ENCODE measurements at places on chromosomes 2 and 18. TPM values are rescaled to one million over a fixed set of nuclear protein-coding genes. Genes with fewer than 3 reads are reported as not detected.

Gene NFATC1
- polyA plus RNA-seq: 10.2 TPM

Gene SLC16A14
- 2.0 TPM for polyA plus RNA-seq

Gene ZC3H6
- 4.5 TPM for polyA plus RNA-seq

Gene SDC1
- 6.0 TPM for polyA plus RNA-seq

Gene GRP
- polyA plus RNA-seq: not detected

Gene MAPK4
- polyA plus RNA-seq: 10.9 TPM

Gene EMILIN2
- 22.4 TPM for polyA plus RNA-seq

Gene TWIST2
- 5.5 TPM for polyA plus RNA-seq

Gene MYOM1
- polyA plus RNA-seq: 731 TPM

- no peak for DNase-seq
Measured at GRCh38 chr2:180343528-180344345, 336.6 kb upstream of the CWC22 start.

GRCh38 chr2:201151127-201151981 lies 31.6 kb upstream of the CASP10 start:
- DNase-seq: no peak

GRCh38 chr18:61209801-61210200 lies 123.4 kb upstream of the CDH20 start:
- no peak for DNase-seq

GRCh38 chr2:43041173-43041591 lies 185.2 kb downstream of the ZFP36L2 start:
- no peak for DNase-seq

DNA sequence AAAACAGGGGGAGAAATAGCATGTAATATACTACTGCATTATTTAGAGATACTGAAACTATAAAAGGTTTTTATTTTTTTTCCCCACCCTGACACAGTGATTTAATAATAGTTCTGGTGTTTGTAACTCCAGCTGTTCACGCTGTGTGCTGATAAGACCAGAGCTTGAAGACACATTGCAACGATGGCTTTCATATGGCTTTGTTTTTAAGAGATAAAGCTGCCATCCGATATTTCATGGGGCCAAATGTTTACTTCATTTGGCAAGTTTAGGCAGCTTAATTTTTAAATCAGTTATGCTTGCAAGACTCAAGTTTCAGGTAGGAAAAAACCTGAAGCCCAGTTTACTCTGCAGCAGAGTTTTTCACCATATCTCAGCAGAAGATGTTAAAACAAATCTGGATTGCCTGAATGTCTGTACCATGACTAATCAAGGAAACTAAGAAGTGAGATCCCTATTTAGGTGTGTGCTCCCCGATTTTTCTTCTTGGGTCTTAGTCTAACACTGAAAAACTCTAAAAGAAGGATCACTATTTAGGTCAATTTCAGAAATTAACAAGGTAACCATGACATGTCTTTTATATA lies 508.6 kb downstream of the PARD3B start:
- no peak for DNase-seq

GRCh38 chr2:1227274-1227900 lies 185.9 kb upstream of the TPO start:
- no peak for DNase-seq

- DNase-seq: no peak
Measured at GRCh38 chr2:73640946-73641766, 1.1 kb downstream of the NAT8 start.

DNA sequence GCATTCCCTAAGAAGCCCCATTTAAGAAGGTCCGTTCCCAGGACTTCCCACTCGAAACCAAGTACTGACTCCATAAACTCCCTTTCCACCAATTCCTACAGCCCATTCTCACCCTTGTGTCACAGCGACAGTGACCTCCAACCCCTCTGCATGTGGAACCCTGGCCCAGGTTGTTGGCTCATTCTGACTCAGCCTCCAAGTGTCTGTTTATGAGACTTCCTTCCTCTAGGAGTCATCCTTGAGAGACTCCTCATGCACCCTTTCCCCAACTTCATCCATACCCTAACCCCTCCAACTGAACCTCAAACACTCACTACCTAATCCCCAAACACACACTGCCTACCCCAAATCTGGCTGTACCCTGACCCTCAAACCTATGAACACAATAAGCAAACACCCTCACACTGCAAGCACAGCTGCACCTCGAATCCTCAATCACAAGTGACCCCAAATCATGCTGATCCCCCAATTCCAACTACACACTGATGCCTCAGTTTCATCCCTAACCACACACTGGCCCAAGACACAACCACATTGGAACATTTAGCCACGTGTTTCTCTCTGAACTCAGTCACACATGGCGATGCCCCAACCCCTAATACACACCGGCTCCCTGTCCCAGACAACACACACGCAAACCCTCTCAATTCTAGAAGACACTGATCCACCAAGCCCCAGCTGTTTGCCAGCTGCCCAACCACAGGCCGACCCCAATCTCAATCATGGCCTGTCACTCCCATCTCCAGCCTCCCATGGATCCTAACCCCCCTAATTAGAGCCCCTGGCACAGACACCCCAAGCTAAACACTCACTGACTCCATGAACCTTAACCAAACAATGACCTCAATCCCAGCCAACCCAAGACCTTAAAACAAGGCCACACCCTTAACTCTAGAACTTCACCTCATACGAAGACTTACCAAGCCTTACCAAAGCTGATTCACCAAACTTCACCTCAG lies 219.6 kb downstream of the CYP26B1 start:
- DNase-seq: no peak

- DNase-seq: no peak
Measured at GRCh38 chr2:219058541-219059374, 2.0 kb downstream of the IHH start.

GRCh38 chr2:142509401-142509800 lies 368.1 kb upstream of the KYNU start:
- no peak for DNase-seq

- no peak for DNase-seq
Measured at GRCh38 chr2:223472771-223473170, 129.4 kb downstream of the SCG2 start.

DNA sequence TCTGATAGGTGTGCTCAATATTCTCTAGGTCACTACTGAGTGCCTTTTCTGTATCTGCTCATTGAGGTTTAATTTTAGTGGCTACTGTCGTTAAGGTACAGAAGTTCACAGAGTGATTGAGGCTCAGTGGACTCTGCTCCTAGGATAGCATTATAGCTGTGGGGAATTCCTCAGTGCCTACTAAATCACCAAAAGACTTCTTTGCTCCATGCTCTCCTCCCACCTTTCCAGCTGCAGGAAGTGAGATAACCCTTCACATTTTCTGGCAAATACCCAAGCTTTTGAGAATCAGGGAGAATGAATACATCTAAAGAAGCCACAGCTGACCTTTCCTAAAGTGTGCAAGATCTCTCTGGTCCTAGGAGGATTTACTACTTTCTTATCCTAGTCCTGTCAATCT lies 95.2 kb upstream of the FSIP2 start:
- no peak for DNase-seq

GRCh38 chr2:33215299-33215698 lies 261.1 kb upstream of the RASGRP3 start:
- DNase-seq: no peak

- DNase-seq: no peak
Measured at GRCh38 chr2:128301501-128301966, 17.1 kb downstream of the HS6ST1 start.

DNA sequence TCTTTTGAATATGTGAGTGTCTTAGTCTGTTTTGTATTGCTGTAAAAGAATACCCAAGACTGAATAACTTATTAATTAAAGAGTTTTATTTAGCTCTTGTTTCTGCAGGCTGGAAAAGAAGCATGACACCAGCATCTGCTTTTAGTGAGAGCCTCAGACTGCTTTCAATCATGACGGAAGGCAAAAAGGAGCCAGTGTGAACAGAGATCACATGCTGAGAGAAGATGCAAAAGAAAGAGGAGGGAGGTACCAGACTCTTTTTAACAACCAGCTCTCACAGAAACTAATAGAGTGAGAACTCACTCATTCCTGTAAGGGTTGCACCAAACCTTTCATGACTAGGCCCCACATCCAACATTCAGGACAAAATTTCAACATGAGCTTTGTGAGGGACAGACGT lies 101.6 kb upstream of the HNMT start:
- DNase-seq: no peak

- DNase-seq: no peak
Measured at GRCh38 chr2:104932243-104932642, 78.3 kb downstream of the POU3F3 start.

GRCh38 chr2:7025082-7025481 lies 107.9 kb downstream of the RNF144A start:
- no peak for DNase-seq

GRCh38 chr2:213199871-213200270 lies 48.5 kb upstream of the IKZF2 start:
- no peak for DNase-seq

DNA sequence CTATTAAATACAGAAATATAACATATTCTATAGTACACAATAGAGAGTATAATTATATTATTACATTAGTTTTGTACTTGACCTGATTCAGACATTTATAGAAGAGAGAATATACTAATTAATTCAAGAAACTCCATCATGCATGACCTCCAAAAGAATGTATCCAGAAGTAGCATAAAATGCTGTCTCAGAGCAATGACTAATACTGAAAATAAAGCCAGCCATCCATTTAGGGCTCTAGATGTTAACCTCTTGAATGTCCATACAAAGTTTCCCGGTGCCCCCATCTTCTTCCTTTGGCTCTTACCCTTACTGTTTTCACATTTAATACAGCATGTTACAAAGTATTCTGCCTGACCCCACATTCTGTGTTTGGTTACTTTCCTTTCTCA lies 102.0 kb downstream of the ARHGAP15 start:
- DNase-seq: no peak

- DNase-seq: no peak
Measured at GRCh38 chr2:24174851-24175277, at the start of gene FAM228A. Gene FAM228A, plus strand, starts transcription at chr2:24175053. Its CDS starts 428 bp downstream, at chr2:24175481.

- DNase-seq: no peak
Measured at GRCh38 chr2:47907039-47907781, 912 bp upstream of the FBXO11 start.

DNA sequence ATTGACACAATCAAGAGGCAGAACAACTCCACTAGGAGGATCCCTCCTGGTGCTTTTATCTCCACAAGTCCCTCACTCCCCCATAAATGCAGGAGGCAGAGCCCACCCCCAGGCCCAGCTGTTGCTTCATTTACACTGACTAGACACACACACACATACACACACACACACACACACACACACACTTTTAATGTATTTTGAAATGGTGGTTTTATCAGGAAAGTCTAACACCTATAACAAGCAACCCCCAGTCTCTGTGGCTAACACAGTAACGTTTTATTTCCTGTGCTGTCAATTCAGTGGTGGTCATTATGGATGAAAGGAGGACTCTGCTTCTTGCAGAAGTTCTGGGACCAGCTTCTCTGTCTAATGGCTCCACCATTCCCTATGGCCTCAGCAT lies 125.4 kb upstream of the FOSL2 start:
- DNase-seq: no peak

GRCh38 chr2:24721470-24721869 lies 71.7 kb downstream of the PTRHD1 start:
- DNase-seq: peak; percentile 62

Measured in forelimb muscle (tissue), 1 donor.